ENCODE measurements at places on chromosomes 12 and 14.

- DNase-seq = peak; percentile 97
These were observed at the start of gene ATXN3 for GRCh38 chr14:92106143-92106926. ATXN3 (minus strand) TSS chr14:92106582; CDS start chr14:92106552, 30 bp downstream.

DNA sequence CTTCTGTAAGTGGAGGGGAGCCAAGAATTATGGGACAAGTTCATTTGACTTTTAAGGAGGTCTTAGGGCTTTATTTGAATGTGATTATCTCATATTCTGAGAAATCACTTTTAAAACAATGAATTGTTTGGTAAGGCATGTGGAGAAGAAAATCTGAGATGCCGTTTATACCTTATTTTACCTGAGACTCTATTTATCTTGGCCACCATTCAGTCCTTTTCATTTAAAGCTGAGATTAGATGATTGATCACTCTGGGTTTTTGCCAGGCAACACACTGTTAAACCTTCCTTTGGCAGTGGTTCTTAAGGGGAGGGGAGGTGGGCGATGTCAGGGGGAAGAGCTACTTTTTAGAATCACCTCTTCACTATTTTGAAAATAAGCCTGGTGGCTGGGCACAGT is 11.4 kb downstream of the CAND1 start:
- no peak for DNase-seq

- no peak for DNase-seq
These were observed 151.5 kb upstream of the PARP11 start for GRCh38 chr12:4024701-4025100.

GRCh38 chr14:59265808-59266207 is 77.3 kb downstream of the DAAM1 start:
- no peak for DNase-seq

DNA sequence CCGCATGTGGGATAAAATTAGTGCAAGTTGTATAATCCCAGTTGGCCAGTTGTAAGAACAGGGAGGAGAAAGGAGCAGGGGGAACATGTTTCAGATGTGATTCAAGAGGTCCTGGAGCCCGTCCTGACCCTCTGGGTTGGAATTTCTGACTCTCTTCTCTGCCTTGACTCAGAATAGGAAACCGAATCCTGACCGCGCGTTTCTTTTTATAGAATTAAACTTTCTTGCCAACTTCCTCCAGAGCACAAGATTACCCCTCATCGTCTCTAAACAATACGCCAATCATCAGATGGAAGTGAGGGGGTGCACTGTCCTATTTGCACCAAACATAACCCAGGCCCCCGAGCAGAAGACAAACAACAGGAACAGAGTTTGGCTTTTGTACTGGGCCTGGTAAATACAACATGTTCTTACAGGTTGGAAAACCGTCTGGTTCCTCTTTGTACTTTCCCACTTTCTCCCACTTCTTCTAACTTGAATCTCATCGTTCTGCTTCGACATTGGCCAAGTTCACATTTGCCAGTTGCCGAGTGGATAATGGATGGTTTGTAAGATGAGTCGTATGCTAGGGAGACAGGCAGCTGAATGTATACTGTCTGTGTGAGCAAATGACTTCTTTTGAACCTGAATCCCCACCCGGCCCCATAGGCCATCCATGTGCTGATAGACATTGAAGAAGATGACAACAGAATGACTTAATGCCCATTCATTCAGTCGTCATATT is 42.6 kb upstream of the MED13L start:
- no peak for DNase-seq

DNA sequence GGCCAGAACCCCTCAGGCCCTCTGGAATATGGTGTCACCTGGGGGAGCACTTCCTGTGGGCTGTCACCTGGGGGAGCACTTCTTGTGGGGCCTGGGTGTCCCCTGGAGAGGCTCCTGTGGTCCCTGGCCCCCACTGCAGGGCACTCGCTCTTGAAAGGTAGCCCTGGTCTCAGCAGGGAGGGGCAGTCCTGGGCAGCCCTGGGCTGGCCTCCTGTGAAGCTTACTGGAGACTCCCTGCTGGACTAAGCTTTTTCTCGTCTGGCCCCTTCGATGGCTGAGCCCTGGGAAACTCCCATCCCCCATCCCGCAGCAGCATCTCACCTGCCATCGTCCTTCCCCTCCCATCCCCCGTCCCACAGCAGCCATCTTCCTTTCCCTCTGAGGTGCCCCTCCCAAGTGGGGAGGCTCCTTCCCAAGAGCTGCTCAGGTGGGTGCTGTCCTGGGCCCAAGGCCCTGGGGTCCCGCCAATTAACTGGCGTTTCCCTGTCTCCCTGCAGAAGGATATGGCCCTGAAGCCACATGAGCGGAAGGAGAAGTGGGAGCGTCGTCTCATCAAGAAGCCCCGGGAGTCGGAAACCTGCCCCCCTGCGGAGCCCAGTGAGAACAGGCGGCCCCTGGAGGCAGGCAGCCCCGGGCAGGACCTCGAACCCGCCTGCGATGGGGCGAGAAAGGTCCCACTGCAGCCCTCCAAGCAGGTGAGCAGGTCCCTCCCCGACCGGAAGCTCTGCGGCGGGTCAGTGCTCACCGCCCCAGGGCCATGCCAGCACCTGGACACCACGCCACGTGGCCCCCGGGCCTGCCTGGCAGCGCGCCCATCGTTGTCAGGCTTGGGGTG is 17.9 kb downstream of the FBRSL1 start:
- no peak for DNase-seq

GRCh38 chr14:95609398-95609990 is 74.6 kb downstream of the GLRX5 start:
- DNase-seq = peak; percentile 10

- no peak for DNase-seq
These were observed 217.7 kb downstream of the SLC15A4 start for GRCh38 chr12:128606051-128606450.

GRCh38 chr14:94365624-94366023 is 22.8 kb downstream of the SERPINA1 start:
- DNase-seq = no peak
